CD4-positive, alpha-beta memory T cell (primary cell): ENCODE measurements at places on chromosomes 7 and 10. TPM values are rescaled to one million over a fixed set of nuclear protein-coding genes. Genes with fewer than 3 reads are reported as not detected.

Gene ANKRD2
- not detected for total RNA-seq

Gene GPR146
- total RNA-seq: 10.1 TPM

Gene DNAJC30
- total RNA-seq: 16.3 TPM

Gene HOGA1
- not detected for total RNA-seq
